Thoracic aorta (tissue), 2 donors: ENCODE measurements at places on chromosomes 12 and 14. TPM values are rescaled to one million over a fixed set of nuclear protein-coding genes. Genes with fewer than 3 reads are reported as not detected.
A peak's percentile ranks its signal among the peaks of the same experiment; 100 is the strongest.

- no peak for DNase-seq
These were observed 43.6 kb downstream of the ZCRB1 start for GRCh38 chr12:42282294-42282693.

- no peak for DNase-seq
These were observed 342.6 kb downstream of the NOVA1 start for GRCh38 chr14:26255213-26255612.

The TSHR gene
- 0.63 TPM for total RNA-seq

The PIANP gene
- 4.2 TPM for total RNA-seq

DNA sequence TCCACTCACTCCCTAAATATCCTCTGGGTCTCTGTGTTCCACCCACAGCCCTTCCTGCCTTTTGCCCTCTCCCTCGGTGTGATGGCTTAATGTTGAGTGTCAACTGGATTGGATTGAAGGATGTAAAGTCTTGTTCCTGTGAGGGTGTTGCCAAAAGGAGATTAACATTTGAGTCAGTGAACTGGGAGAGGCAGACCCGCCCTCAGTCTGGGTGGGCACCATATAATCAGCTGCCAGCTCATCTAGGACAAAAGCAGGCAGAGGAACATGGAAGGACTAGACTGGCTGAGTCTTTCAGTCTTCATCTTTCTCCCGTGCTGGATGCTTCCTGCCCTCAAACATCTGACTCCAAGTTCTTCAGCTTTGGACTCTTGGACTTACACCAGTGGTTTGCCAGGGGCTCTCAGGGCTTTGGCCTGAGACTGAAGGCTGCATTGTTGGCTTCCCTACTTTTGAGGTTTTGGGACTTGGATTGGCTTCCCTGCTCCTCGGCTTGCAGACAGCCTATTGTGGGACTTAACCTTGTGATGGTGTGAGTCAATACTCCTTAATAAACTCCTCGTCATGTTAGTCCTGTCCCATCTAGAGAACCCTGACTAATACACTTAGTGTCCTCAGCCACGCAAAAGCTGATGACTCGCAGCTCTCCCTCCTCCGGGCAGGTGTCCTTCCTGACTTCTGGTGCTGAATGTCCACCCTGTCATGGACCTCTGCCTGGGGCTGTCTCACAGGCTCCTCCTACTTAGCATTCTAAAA is 5.9 kb downstream of the DGLUCY start:
- no peak for DNase-seq

GRCh38 chr14:104287301-104288009 is 149.1 kb downstream of the KIF26A start:
- no peak for DNase-seq

DNA sequence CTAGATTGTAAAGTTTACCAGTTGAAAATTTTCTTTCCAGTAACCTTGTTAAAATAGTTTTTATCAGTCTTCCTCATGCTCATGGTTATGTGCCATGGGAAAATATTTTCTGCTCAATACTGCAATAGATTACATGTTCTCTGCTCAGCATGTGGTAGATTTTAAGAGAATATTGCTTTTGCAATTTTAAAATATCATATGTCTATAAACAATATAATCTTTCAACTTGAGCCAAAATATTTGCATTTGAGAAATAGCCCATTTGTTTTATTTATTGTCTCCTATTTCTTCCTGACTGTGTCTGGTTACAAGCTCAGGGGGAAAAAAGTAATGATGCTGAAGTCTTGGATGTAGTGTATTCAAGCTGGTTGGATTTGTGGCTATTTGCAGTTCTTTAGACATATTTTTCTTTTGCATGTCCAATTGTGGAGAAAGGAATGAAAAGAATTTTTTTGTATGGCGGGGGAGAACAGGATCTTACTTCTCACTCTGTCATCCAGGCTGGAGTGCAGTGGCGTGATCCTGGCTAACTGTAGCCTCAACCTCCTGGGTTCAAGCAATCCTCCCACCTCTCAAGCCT is 342.6 kb upstream of the NAV3 start:
- no peak for DNase-seq

The FAIM2 gene
- total RNA-seq, result 2.8 TPM

- no peak for DNase-seq
These were observed 2.7 kb upstream of the CNTN1 start for GRCh38 chr12:40689576-40689975.

The RD3L gene
- not detected for total RNA-seq

The KCNA5 gene
- 91.7 TPM for total RNA-seq

DNA sequence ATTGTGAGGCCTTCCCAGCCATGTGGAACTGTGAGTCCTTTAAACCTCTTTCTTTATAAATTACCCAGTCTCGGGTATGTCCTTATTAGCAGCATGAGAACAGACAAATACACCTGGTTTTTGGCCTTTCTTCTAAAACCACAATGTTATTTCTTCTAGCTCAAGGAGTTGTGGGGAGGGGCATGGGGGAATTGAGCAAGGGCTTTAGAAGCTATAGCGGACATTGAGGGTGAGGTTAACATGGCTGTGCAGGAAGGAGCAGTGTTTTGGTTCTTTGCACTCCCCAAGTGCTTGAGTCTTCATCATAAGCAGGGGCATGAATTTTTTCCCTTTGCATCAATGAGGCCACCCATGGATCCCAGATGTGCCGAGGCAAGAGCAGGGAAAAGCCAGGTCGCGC is 86.8 kb downstream of the SPRING1 start:
- no peak for DNase-seq

GRCh38 chr12:39958377-39958776 is 147.5 kb downstream of the SLC2A13 start:
- DNase-seq, result no peak

DNA sequence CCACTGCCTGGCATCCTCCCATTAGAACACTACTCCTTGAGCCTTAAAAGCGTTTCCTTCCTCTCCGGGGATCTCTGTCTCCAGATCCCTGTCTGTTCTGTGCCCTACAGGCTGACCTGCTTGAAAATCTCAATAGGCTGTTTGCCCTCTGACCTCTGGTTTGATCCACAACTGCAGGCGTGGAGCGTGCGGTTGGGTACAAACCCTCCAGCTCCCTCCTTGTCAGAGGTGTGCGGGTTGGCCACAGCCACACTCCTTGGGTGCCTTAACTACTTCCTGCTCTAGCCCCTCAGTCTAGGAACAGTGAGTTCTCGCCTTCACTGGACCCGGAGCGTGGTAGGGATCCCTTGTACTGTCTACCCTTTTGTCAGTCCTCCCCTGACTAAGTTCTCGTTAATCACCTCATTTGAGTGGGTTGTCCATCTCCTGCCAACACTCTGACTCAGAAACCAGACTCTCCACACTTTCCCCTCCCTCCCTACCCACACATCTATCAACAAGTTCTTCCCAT is 33.1 kb downstream of the CMKLR1 start:
- DNase-seq, result peak; percentile 33

GRCh38 chr12:114166362-114166761 is 200.2 kb upstream of the RBM19 start:
- no peak for DNase-seq

DNA sequence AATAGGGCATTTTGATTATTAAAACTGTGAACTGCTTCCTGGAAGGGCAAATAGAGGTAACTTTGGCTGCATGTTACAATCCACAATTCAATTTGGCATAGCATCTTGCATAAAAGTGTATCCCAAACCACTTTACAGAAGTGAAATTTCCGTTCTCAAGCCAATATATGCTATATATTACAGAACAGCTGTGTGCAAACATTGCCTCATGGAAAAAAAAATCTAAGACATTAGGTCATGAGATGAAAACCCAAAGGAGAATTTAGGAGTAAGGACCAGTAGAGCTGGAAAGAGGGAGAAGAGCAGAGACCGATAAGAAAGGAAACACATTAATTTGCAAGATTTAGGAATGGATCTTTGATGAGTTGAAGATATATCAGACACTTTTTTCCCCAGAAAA is 239.2 kb downstream of the PAX9 start:
- DNase-seq, result no peak

The ACACB gene
- total RNA-seq, result 51.3 TPM

DNA sequence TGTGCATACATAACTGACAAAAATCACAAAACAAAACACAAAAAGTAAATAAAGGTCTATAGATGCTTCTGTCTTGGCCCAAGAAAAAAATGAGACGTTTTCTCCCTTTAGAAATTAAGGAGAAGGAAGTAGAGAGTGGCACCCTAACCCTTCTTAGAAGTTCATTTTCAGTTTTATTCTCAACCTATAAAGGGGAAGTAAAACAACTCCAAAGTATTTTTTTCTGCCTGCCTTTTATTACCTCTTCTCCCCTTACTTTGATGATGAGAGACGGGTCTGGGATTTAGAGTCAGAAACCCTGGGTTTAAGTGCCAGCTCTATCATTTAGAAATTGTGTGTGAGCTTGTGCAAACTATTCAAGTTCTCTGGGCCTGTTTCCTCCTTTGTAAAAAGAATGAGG is 2.8 kb downstream of the PRIM1 start:
- DNase-seq, result no peak

- DNase-seq, result no peak
These were observed 4.7 kb upstream of the CCER1 start for GRCh38 chr12:90959538-90960139.

DNA sequence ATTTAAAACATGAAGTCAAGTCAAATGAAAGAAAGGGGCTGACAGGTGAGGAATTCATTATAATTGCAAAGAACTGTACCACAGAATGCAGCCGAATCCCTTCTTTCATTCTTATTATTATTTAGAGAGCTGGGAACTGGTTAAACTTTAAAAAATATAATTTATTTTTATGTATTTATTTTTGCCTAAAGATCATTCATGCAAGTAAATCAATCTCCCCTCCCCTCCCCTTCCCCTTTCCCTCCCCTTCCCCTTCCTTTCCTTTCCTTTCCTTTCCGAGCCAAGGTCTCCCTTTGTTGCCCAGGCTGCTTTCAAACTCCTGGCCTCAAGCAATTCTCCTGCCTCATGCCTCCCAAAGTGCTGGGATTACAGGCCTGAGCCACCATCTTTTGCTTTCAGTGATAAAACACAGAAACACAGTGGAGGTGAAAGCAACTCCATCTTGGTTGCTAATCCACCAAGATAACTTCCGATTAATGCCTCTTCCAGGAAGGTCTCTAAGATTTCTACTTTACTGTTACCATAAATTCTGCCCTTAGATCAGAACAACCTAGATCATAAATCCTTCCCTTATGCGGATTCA is 6.0 kb upstream of the UBC start:
- no peak for DNase-seq

DNA sequence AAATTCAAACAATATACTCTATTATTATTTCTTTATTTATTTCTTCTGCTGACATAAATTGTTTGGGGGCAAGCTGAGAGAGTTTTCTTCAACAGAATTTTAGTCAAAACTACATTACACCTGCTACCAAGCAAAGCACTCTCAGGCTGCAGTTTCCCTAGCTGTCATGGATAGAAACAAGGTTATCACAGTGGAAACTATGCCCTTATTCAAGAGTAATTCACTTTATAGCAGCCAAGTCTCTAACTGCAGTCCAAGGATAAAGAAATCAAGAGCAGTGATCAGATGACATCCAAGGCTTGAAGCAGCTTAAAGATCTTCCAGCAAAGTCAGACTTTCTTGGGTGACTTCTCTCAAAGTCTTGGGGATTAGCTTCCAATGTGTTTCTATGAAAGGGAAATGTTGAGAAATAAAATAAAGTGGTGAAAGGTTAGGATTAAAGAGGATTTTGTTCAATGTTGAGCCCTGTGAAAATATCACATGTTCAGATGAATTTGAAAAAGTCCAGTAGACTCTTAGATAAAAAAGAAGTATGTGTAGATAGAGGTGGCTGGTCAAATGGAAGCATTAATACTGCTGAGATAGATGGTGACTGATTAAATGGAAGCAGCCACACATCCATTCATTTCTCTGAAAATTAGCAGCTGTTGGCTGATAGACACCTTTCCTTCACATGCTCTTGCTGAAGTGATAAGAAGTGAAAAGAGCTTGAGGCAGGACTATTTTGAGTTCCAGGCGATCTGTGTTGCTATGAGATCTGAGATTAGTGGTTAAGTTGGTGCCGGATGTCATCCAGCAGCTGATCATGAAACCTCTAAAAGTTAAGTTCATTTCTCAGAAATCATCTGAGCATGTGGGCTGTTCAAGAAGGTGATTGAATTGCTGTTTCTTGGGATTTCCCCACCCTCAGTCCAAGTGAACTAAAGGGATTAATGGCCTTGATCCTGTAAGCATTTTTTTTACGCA is 257.8 kb upstream of the BTG1 start:
- DNase-seq, result no peak

DNA sequence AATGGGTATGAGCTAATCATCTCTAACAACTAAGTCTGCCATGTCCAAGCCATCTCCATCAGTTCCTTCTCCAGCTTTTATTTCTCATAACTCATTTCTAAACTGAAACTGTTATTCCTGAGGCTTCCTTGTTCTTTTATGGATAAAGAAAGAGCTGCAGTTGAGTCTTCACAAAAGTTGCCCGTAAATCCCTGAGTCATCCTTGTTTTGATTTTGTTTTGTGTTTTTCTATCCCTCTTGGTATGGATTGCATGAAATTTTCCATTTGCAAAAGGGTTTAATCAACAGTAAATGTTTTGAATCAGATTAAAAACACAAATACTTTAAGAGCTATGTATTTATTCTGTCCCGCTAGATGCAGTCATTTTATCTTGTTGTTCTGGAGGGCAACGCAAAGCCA is 290.6 kb downstream of the EGLN3 start:
- no peak for DNase-seq

The MMP19 gene
- total RNA-seq, result 72.9 TPM

The STRN3 gene
- total RNA-seq, result 39.5 TPM
